ENCODE measurements at places on chromosomes 6 and 20. TPM values are rescaled to one million over a fixed set of nuclear protein-coding genes. Genes with fewer than 3 reads are reported as not detected.

- no peak for DNase-seq
Measured at GRCh38 chr6:118810420-118811027, 83.4 kb upstream of the ASF1A start.

- DNase-seq = no peak
Measured at GRCh38 chr20:58869662-58870227, 17.2 kb downstream of the GNAS start.

- DNase-seq = no peak
Measured at GRCh38 chr6:109795994-109796555, 105.0 kb downstream of the FIG4 start.

- no peak for DNase-seq
Measured at GRCh38 chr20:45350217-45350616, 2.0 kb upstream of the SDC4 start.

DNA sequence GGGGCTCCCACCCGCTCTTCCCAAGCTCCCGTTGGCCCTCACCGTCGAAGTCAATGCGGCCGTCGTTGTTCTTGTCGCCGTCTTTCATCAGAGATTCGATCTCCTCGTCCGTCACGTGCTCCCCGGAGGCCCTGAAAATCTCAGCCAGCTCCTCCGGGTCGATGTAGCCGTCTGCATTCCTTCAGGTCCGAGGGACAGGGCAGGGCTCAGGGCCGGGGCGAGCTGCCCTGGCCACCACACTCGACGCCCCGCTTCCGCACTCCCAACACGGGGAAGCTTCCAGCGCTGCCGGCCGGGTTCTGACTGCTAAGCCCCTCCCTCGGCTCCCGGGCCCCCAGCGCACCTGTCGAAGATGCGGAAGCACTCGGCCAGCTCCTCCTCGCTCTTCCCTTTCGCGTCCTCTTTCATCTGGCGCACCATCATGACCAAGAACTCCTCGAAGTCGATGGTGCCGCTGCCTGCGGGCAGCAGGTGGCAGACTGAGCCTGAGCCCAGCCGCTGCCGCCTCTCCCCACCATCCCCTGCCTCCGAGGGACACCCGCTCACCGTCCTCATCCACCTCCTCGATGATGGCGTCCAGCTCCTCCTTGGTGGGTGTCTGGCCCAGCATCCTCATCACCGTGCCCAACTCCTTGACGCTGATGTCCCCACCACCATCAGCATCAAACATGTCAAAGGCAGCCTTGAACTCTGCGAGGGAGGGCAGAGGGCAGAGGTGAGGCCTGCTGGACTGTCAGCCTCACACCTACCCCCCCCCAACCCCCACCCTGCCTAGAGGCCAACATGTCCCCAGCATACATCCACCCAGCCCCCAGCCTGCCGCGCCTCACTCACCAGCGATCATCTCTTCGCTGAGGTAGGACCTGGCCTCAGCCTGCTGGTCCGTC is 2.9 kb downstream of the TNNC2 start:
- DNase-seq = peak; percentile 59

DNA sequence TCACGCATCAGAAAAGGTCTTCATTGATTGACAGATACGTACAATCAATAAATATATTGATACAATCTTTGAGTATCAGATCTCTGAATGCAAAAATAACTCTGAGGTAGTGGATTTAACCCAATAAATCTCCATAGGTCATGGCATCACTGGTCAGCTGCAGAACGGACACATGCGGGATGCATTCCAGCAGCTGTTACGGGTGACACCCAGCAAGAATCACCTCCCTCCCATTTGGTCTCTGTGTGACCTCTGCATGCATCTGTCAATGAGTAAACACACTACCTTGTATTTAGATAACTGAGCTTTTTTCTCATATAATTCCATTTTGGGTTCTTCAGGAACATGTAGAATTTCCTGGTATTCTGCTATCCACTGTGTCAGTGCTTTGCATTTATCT is 285.4 kb downstream of the SYNE1 start:
- DNase-seq = no peak

DNA sequence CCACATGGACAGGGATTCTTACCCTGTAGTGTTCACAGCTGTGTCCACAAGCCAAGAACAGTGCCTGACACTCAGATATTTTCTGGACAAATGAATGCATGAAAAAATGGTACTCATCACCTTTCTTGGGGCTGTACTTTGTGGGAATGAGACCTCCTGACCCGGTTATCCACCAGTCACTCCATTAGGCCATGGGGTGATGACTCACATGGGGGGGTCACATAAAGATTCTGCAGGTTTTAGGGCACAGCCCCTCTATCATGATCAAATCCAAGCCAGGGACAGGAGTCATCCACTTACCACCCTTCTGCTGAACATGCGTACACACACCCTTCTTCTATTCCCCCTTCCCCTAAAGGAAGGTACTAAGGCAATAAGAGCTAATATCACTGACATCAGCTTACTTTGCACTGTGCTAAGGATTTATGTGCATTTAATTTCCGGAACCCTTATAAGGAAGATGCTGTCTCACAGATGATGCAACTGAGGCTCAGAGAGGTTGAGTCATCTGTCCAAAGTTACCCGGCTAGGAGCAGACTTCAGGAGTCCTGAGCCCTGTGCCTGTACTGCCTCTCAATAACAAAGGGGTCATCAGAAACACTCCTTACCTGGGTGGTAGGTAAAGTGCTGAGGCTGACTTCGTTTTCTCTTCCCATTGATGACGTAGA is 107.8 kb downstream of the NFATC2 start:
- no peak for DNase-seq

IP6K3 gene
- total RNA-seq = not detected

RNF114 gene
- 31.0 TPM for total RNA-seq
